NCI-H524 (cell line): ENCODE measurements at places on chromosomes 2 and 18.

DNA sequence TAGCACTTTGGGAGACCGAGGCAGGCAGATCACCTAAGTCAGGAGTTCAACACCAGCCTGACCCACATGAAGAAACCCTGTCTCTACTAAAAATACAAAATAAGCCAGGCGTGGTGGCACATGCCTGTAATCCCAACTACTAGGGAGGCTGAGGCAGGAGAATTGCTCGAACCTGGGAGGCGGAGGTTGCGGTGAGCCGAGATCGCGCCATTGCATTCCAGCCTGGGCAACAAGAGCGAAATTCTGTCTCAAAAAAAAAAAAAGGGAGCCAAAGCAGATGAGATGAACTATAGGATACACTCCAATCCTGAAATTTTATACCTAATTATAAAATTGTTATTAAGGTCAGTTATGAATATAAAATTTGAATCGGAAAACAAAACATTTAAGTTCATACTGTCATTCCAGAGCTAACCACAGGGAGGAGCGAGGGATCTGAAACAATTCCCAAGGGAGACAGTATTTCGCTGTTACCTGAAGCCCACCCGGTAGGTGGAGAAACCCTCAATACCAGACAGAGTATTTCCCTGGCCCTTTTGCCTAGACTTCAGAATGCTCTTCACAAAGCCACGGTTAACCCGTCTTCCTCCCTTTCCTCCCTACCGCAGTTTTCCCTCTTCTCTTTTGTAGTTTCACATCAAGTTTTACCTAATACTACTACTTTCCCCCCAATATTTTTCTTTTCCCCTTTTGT, 1.4 kb downstream of the PPM1G start:
- peak; percentile 83 for DNase-seq

DNA sequence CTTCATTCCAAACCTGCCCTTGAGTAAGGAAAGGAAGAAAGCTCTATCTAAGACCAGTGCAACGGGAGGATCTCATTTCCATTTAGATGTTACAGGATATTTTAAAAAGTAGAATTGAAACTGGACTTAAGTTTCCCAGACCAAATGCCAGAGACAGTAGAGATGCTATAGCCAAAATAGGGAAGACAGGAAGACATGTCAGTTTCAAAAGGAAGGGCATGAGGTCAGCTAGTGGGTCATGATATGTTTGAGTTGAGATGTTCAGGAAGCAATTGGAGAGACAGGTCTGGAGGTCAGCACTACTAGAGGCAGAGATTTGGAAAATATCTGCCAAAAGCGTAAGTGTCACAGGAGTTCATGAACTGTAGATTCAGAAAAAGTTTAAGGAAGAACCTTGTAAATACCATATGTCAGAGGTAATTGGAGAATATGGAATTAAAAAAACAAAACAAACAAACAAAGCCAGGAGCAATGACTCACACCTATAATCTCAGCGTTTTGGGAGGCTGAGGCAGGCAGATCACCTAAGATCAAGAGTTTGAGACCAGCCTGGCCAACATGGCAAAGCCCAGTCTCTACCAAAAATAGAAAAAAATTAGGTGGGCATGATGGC, 50.8 kb downstream of the EPHA4 start:
- DNase-seq, result no peak

DNA sequence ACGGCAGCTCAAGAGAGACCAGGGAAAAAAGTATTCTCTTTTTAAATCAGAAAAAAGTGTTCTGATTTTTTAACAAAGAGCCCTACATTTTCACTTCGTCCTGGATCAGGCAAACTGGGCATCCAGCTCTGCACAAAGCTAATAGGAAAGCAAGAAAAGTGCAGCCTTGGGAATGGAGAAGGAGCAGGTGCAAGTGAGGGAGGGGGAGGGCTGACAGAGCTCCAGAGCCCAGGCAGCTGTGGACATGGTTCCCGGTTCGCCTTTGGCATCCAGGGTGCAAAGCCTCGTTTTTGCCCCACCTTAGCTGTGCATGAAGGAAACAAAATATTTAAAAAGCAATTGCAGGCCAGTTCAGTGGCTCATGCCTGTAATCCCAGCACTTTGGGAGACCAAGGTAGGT, 82.2 kb downstream of the FAM124B start:
- DNase-seq, result no peak

DNA sequence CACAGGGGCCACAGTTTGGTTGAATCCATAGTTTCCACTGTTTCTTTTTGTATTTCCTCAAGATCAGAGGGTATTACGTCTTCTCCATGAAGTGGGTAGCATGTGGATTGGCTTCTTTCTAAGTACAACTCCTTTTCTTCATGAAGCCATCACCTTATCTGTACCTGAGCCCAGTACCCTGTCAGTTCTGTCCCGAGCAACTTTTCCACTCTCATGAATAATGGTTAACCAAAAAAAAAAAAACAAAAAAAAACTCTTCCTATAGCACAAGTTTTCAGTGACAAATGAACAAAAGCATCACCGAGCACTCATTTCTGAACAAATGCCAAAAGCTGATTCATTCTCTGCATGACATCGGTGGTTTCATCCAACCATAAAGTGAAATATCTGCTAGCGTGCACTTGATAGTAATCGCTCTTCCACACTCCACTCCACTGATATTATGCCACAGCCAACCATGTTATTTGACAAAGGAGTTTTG, 53.0 kb upstream of the CCDC150 start:
- DNase-seq, result no peak

DNA sequence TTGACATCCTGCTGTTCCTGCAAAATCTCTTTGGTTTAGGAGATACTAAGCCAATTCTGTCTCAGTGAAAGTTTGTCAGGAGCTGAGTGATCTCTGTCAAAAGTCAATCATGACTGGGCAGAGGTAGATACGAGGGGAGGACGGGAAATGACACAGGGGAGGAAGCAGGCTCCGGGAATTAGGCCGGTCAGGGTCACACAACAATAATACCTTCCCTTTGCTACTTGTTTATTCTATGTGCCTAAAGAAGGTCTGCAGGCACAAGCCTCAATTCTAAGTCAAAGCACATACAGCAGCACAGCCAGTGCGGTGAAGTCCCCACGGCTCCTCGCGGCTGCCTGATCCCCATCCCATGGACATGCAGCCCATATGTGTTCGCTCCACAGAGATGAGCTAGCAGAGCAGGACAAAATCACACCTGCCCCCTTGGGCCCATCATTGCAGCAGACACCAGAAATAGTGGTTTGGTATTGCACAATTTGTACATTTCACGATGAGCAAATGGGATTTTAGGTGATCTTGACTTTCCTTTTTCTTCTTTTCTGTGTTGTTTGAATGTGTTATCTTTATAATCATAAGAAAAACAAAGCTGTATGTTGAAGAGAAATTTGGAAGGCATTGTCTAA, 141.4 kb downstream of the VAPA start:
- DNase-seq, result no peak

DNA sequence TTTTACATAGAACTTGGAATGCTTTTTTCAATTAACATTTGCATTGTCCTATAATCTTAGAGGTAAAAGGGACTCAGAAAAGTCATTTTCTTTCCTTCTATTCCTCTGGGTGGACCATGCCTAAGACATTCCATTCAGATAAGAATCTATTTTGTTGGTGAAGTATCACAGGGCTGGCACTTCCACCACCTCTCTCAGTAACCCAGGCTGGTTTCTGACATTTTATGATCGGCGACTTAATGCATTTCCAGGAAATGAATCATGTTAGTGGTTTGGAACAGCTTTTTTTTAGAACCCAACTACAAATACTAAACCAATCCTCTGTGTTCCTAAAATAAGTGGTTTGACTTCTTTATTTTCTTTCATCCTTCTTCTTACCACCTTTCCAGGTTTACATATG, 27.0 kb downstream of the GAD1 start:
- no peak for DNase-seq

DNA sequence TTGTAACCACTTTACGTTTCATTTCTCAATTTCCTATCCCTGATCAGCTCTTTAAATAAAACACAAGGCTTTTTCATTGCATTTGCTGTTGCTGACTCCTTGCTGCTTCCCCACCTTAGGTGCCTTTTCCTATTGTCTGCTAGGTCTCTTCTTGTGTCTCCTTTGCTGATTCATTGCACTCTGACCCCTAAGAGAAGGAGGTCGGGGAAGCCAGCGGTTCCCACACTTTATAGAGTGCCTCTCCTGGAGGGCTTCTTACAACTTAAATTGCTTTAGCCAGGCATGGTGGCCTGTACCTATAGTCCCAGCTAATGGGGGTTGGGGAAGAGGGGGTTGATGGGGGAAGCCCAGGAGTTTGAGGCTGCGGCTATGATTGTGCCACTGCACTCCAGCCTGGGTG, 495.0 kb downstream of the DLGAP1 start:
- no peak for DNase-seq

GRCh38 chr2:218031771-218032257, 29.0 kb upstream of the TNS1 start:
- no peak for DNase-seq

DNA sequence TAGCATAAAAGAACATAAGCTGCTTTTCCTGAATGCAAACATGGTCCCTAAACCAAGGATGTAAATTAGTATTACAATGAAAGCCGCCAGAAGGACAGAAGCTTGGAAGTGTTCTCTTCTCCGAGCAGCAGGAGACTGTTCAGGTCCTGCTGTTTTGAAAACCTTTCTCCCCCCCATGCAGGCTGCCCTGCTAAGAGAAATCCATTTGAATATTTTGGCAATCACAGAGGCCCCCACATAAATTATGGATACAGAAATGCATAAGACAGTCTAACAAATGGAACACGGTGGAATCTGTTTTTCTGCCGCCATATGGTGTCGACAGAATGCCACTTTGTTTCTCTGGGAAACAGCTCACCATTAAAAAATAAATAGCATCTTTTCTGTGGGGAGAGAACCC, 600.4 kb upstream of the KLHL29 start:
- peak; percentile 99 for DNase-seq

DNA sequence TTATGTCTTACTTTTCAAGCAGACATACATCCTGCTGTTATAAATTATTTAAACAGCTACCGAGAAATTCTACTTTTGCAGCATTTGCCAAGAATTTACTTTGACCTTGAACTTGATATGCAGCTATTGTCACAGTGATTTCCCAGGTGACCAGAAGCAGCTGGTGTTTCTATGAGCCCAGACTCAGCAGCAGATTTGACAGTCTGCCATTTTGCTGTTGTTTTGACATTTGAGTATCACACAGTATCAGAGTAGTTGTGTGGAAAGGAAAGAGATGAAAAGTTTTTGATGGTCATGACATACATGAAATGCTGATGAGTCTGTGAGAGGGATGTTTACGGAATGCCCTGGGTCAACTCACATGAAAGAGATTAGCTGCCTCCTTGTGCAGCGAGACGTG, 6.6 kb upstream of the CCDC195 start:
- DNase-seq, result no peak

GRCh38 chr2:230170532-230170931, 49.3 kb downstream of the SP110 start:
- no peak for DNase-seq

- DNase-seq, result no peak
Measured at GRCh38 chr2:233164128-233164635, 87.3 kb upstream of the ATG16L1 start.

GRCh38 chr2:188425266-188425665, 133.6 kb downstream of the GULP1 start:
- no peak for DNase-seq

DNA sequence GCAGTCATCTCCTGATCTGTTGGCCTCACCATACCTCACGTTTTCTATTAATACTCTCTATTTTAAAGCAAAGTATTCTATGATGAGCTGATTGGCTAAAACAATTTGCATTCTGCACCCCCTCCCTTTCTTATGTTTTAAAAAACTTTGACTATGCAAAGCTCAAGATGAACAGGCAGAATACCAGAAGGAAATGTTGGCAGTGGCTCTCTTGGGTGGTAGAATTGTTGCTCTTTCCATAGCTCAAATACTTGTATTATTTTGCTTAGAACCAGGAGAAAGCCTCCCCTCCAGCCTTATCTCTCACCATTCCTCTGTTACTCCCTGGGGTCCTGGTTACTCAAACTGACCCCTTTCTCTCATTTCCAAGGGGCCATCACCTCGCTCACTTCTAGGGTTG, 14.4 kb downstream of the GPR45 start:
- DNase-seq, result no peak

DNA sequence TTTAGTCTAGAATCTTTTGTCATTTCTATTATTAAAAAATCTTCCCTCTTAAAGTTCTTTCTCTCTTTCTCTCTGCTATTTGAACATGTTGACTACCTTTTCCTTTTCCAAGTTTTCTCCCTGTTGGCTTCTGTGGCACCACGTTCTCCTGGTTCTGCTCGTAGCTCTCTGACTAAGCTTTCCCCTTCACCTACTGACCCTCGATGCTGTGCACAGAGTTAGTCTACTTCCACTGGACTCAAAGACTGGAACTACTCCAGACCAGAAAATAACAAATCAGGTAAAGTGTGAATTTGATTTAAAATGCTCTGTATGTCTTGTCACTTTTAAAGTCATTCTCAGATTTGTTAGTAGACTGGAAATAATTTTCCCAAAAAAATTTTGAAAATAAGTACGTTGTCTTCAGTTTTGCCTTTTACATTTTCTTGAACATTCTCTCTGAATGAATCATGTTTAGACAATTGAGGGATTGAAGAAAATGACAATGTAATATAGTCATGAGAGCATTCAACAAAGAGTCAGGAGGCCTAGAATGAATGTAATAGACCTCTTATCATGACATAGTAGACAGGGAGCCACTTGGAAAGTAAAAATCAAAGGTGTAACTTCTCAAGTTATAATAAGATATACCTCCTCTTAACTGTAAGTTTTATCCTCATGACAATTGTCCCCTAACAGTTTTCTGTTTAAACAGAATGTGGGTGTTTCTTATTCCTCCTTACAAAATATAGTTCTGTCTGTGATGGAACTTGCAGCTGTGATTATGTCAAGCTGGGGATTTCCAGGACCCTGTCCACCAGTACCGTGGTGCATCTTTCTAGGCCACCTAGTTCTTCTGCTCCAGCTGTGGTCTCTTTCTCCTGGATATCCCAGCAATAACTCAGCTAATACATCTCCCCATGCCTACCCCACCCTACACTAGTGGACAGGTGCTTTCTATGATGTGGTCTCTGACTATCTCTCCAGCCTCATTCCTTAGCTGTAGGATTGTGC, 25.5 kb downstream of the ITPRID2 start:
- DNase-seq, result no peak

DNA sequence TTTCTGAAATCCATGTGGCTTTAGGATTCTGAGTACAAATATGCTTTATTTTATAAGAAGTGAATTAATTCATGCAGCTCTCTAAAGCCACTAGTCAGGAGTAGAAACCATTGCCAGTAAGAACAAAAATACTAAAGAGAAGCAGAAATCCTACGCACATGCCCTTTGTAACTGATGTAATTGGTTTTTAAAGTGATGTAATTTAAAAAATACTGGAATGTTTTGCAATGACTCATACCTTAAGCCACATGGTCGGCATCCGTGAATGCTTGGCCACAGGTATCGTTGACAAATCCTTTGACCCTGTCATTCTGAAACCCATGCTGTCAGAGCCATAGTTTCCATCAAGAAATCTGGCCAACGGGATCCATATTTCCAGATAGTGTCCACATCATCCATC, 213.3 kb downstream of the ACKR3 start:
- no peak for DNase-seq
